ENCODE measurements at places on chromosomes 11 and 22. TPM values are rescaled to one million over a fixed set of nuclear protein-coding genes. Genes with fewer than 3 reads are reported as not detected.
A peak's percentile ranks its signal among the peaks of the same experiment; 100 is the strongest.

ENDOD1 gene
- 10.2 TPM for total RNA-seq

OR4D5 gene
- total RNA-seq = not detected

USH1C gene
- not detected for total RNA-seq

GRCh38 chr22:40434106-40434505 lies 63.7 kb downstream of the SGSM3 start:
- no peak for DNase-seq

GRCh38 chr11:109015283-109015682 lies 350.4 kb downstream of the DDX10 start:
- no peak for DNase-seq

- DNase-seq = no peak
These were observed 1.7 kb downstream of the EED start for GRCh38 chr11:86246293-86246675.

DNA sequence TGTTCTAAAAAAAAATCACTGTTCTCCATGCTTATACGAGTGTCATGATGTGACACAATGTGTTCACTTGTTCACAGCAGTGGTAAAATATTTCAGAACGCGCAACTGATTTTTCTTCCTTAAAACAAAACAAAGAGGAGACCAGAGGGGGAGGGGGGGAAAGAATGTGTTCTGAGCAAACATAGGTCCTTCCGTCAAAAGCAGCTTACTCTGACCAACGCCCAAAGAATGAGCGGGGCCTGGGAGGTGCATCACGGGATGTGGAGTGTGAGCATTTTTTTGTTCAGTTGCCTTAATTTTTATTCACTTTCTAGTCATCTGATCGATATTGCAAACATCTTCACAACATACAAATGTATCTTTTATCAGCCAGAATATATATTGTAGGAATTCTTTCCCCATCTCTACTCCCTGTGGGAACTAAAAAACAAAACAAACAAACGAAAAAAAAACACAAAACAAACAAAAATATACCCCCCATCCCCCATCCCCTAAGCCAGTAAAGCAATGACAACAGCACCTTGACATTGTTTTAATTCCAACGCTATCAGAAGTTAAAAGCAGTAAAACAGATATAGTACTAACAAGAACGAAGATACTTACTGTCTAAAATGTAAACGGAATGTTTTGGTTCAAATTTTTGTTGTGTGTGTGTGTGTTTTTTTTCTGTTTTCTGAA lies 43.3 kb downstream of the BDNF start:
- no peak for DNase-seq

GRCh38 chr11:134864968-134865305 lies 452.9 kb upstream of the B3GAT1 start:
- no peak for DNase-seq

DNA sequence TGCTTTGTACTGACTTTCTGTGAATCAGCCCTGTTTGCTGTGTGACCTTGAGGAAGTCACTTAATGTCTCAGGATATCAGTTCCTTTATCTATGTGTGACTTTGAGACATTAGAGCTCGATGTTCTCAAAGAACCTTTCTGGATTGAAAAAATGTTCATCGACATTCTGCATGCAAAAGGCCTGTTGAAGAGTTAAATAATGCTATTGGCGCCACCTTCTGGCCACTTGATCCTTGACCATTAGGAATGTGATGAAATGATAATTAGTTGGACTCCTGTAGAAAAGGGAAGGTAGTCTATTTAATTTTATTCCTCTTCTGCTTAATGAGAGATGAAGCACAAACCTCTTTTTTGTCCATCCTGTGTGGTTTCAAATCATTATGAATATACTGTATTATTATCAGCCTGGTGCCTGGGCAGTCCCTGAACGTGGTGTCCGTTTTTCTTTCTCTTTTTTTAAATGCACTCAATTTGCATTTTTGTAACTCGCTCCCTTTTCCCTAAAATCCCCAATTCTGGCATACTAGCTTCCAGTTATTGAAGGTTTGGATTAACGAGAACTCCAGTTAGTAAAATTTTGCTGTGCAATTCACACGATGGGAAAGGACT lies 20.7 kb downstream of the ELF5 start:
- peak; percentile 16 for DNase-seq
